ENCODE measurements at places on chromosomes 11 and 22.

DNA sequence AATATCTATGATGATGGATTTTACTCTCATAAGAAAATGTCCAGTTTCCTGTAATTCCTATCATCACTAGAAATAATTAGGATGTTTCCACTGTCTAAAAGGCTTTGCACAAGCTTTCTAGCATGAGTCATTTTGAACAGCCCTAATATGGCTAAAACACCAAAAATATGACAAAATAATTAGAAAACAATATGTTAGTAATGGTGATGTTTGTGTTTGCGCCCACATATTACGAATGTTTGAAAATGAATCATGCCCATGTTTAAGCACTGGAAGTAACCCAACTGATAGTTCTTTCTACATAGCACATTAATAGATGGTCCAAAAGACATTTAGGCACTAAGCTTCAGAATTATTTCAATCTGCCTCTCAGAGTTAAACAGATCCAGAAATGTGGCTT, 96.0 kb downstream of the TRPC6 start:
- DNase-seq = no peak

DNA sequence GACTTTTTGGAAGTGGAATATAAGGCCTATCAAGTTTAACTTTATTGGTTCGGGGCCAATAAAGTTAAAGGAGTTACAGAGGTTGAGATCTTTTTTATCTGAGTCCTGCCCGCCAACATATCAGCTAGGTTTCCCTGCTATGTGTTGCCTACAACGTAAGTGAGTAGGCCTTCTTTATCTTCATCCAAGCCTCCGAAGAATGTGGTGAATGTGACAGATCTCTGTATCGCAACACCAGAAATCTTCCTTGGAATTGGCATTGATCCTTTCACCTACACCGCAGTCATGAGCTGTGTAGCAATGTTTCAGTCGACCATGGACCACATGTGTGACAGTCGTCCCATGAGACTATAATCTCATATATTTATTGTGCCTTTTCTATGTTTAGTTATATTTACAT, 37.3 kb upstream of the CADM1 start:
- no peak for DNase-seq

GRCh38 chr11:85974122-85974521, 94.8 kb downstream of the PICALM start:
- no peak for DNase-seq

GRCh38 chr22:43707648-43708047, 104.5 kb downstream of the EFCAB6 start:
- no peak for DNase-seq

- no peak for DNase-seq
Observed at GRCh38 chr11:124075841-124076651, 34.9 kb upstream of the OR10G7 start.

GRCh38 chr11:35946766-35947165, 2.9 kb downstream of the LDLRAD3 start:
- no peak for DNase-seq

- DNase-seq = no peak
Observed at GRCh38 chr11:76788661-76789442, 5.7 kb downstream of the TSKU start.

DNA sequence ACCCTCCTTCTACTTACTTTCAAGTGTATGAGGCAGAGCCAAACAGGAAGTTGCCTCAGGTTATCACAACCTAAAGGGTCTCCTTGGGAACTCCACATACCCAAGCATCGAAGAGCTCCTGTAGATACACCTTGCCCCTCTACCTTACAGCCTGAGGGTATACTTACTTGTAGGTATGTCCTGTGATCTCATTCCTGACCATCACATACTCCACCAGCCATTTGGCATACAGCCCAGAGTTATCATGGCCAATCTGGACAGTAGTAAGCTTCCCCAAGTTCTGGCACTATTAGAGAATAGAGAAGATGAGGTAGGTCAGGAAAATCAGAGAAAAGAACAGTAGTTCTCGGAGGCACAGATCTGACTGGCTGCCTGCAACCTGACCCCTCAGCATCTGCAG, 53.4 kb upstream of the SCUBE2 start:
- DNase-seq = no peak

DNA sequence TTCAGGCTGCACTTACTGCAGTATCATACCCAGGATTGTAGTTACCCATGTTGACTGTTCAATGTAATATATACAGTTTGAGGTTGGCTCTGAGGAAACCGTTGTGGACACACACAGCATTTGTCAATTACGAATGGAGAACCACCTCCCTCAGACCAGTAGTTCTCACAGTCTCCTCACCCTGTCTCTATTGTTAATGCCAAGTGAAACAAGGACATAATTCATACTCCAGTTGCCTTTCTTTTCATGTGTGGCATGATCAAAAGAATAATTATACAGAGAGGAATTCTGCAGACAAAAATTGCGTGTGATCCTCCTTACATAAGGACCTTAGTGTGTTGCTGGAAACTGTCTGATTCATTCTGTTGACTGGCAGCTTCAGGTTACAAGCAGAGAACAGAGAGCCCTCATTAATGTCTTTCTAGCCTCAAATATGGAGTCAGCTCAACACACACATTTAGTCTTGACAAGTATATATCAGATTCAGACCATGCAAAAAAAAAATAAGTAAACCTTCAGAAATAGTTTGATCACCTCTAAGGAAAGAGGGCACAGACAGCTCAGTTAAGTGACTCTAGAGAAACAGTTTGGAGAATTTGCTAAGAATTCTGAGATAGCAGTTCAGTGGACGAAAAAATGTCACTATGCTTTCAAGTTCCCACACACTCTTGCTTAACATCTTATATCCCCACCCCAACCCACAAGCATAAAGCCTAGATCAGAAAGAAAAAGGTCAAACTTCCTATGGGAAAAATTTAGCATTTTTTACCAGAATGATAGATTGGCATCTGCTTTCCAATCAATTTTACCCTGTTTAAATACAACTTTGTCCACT, 96.1 kb downstream of the MAML2 start:
- DNase-seq = no peak

GRCh38 chr11:73999581-74000306, 9.1 kb downstream of the UCP3 start:
- no peak for DNase-seq

- no peak for DNase-seq
Observed at GRCh38 chr11:6417907-6418556, 862 bp downstream of the APBB1 start.

DNA sequence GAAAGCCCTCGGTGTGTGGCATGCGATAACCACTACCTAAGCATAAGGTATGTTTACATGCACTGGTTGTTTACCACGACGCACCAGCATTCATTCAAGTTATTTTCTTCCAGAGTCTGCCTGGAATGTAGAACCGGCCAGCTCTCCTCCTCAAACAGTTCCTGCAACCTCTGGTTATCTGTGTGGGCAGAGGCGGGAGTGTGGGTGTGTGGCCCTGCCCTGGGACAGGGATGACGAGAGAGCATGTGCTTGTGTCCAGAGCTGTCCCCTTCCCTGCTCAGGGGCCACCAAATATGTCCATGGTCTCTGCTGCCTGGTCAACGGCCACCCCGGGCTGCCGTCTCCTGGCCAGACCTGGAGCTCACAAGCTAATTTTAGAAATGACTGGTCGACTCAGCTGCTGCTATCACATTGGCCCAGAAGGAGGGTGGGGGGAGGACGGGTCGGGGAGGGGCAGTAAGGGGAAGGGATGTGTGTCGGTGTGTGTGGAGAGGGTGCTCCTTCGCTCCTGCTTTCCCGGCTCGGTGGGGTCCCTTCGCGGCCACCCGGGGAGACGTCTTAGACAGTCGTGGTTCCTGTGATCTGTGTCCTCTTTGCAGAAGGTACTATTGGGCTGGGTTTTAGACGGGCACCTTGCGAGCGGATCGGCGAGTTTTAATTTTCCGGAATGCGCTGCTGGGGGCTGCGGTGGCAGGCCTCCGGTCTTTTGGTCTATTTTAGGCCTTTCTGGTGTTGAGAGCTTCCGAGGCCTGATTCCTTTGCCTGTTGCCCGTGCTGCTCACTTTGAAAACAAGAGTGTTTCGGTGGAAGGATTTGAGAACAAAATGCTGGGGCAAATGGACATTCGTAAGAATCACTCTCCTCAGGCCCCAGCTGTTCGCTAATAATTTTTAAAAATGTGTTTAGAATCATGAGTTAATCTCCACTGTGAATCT, at the start of gene MYO18B:
MYO18B (plus strand) TSS at position 497 of the 935 bp plus-strand sequence. CDS start 18,905 bp downstream, outside the sequence.
- DNase-seq = no peak

GRCh38 chr11:47327949-47328348, 24.6 kb downstream of the MYBPC3 start:
- no peak for DNase-seq

- DNase-seq = no peak
Observed at GRCh38 chr11:99368583-99368982, 347.8 kb downstream of the CNTN5 start.

- no peak for DNase-seq
Observed at GRCh38 chr11:67542971-67543370, 19.7 kb upstream of the CABP2 start.

DNA sequence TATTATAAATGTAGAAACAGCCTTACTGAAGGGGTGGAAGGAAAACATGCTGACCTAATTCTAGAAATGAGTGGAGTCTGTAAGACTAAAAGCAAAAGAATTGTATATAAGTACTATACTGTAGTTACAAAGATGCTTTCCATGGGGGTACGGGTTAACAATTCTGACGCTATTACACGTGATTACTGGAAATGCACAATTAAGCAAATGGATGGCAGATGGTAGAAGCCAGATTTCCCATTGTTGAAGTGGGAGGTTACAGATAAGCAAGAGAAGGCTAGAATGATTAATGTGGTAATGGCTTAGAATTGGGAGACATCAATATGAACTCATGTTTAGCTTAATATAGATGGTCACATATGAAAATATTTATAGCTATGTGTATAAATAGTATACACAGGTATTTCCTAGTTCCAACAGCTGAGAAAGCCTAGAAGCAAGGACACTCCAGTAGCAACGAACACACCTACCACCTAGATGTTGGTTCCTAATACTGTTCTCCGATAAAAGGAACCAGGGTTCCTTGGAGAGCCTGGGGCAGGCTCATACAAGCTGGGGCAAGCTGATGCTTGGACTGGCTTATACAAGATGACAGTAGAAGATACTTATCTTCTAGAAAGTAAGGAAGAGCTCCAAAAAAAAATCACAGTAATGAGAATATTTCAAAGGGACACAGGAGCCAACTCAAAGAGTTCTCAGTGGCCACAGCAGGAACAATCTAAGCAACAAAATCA, 13.5 kb downstream of the SMC1B start:
- DNase-seq = no peak

DNA sequence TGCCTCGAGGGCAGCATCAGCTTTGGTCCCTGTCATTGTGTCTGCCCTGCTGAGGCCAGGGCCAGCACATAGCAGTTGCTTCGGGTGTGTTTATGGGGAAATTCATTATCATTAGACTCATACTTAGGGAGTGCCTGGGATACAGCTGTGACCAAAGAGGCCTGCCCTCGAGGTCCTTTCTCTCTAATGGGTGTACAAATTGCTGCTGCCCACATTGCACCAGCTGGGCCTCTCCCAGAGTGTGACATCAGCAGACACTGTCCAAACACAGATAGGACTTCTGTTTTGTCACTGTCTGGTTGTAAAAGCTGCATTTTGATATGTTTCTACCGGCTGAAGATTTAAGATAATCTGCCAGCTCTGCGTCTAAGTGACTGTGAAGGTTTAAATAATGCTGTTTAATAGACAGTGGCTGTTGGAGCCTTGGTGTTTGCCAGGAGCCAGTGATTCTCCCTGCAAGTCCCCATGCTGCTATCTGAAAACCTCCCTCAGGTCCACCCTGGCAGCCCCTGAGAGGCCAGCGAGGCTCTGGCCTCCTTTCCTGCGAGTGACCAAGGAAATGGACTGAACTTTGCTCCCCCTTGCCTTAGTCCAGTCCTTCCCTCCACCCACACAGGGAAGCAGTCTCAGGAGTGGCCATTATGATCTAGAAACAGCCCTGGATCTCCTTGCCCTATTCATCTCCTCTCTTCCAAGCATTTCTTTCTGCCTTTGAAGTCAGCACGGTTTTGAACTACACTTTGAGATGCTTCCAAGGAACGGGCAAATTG, 505.2 kb downstream of the TBC1D22A start:
- no peak for DNase-seq

- no peak for DNase-seq
Observed at GRCh38 chr11:48150213-48150612, 66.4 kb upstream of the OR4B1 start.

DNA sequence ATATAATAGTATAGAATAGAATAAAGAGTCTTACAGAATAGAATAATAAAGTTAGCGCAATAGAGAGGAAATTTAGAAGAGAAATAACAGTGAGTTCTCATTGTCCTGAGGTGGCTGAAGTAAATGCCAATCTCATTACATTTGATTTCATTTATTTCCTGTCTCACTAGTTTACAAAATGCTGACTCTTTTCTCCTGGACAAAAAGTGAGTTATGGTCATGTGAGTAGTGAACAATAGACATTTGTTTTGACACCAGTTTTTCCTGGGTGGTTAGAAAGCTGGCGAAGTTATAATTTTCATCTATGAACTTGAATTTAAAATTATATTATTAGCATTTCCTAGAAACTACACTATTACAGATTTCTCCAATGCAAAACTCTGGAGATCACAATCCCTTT, 143.7 kb downstream of the TYR start:
- no peak for DNase-seq

- DNase-seq = no peak
Observed at GRCh38 chr22:25023879-25024278, 71.4 kb downstream of the KIAA1671 start.

DNA sequence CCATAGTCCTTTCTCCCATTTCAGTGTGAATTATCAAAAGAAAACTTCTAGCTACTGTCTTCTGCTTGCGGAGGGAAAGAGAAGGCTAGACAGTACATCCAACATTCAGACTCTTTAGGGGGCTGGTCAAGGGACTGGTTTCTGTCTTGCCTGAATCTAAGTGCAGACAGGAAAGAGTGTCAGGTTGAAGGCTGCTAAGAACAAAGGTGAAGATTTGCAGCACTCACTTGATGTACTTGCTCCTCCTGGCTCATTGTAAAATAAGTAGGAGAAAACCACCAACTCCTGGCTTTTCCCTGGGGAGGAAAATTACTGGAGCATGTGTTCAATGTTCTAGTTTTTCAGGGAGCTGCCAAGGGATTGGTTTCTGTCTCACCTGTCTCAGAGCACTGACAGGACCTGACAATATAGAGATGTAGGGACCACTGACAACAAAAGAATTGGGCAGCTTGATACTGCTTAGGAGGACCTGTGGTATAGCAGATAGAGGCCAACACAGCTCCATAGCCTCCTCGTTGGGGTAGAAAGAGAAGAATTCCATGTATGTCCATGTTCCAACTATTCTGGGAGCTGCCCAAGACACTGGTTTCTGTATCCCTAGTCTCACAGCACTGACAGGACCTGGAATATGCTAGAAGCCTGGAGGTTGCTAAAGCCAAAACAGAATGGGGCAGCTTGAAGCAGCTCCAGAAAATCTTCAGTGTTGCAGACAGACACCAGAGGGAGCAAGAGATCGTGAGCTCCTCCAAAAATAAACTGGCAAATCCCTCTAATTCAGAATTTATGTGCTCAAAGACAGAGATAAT, 39.7 kb upstream of the MMP12 start:
- DNase-seq = peak; percentile 4

DNA sequence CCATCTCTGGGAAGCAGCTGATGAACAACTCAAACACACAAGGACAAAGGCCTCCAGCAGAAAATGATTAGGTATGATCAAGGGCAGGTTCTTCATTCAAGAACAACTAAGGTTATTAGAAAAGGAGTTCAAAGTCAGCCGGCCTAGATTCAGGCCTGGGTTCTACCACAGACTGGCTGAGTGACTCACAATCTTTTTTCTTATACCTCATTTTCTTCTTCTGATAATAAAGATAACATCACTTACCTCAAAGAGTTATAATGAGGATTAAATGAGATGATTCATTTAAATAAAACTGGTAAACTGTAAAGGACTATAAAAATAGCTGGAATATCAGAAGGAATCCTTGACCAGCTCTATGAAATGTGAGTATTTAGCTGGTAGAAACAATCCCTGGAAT, 49.3 kb upstream of the PPP2R1B start:
- no peak for DNase-seq

GRCh38 chr22:39926753-39927152, 25.9 kb downstream of the GRAP2 start:
- DNase-seq = no peak

Data from CD4-positive, alpha-beta T cell treated with Interleukin-17A for 1 hour (primary cell).